ENCODE measurements at places on chromosomes 5 and 9.

DNA sequence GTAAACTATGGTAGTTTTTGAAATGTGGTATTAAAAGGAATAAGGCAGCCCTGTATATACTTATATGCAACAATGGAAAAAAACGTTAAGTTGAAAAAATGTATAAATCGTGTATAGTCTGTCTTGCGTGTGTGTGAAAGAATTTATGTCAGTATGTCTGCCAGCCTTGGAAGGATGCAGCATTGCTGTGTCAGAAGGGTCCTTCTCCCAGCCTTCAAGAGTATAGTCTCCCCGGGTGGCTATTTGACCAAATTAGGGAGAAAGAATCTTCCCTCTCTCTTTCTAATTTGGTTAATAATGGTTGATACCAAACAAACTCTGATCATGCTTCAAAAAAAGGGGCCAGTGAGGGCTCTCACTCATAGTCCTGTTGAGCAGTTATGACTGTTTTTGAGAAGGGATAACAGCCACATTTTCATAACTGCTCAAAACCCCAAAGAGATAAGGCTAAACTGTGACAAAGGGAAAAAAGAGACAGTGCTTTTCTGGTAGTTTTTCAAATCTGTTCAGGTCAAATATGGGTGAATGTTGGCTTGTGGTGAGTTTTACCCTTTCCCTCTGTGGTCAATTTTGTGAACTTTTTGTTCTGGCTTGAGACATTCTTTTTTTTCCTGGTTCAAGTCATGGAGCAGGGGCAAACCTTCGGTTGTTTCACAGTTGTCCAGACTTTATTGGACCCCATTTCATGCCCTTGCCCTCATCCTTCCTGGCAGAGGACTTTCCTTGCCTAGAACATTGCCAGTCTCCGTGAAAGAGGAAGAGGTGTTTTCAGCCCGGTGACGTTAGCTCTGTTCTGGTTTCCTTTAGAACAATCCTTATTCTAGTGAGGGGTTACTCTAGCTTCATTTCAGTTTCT lies 21.0 kb downstream of the SNX30 start:
- DNase-seq = no peak

DNA sequence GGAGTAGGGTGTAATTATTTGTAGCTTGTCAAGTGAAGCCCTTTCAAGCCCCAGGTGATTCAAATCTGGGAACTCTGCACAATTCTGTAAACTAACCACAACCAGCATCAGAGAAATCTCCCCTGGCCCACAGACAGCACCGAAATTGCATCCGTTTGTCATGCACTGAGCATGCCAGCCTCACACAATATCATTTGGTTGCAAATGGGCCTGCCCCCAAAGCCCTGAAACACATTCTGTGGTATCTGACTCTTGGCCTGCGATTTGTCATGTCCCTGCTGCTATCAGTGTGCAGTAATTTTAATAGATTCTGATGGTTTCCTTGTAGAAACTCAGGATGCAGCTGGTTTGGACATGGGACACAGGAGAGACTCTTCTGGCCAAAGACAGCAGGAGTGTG lies 35.3 kb downstream of the SNX24 start:
- DNase-seq = no peak

DNA sequence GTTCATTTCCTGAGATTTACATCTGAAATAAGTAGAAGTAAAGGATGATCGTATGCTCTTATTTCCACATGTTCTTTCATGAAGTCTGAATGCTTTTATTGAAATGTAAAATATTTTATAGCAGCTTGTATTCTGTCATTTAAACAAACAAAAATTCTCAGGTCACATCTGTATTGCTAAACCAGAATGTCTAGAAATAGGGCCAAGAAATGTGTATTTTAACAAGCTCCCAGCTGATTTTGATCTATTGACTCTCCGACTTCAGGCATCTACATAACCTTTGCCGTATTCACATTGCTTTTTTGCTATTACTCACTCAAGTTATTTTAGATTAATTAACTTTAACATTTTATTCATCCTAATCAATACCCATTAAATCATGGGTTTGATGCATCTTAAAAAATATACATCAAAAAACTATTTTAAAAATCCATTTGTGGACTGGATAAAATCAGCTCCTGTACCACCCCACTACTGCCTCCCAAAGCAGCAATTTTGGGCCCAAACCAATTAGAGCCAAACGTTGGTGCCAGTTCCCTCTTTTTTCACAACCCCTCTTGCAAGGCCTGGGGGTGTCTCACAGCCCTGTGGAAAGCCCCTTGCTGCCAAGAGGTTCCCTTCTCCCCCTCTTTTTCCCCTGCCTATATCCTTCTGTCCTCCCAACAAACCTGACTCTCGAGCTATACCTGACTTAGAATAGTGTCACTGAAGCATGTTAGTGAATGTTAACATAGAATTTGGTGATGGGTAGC lies 34.5 kb downstream of the HAVCR1 start:
- no peak for DNase-seq

DNA sequence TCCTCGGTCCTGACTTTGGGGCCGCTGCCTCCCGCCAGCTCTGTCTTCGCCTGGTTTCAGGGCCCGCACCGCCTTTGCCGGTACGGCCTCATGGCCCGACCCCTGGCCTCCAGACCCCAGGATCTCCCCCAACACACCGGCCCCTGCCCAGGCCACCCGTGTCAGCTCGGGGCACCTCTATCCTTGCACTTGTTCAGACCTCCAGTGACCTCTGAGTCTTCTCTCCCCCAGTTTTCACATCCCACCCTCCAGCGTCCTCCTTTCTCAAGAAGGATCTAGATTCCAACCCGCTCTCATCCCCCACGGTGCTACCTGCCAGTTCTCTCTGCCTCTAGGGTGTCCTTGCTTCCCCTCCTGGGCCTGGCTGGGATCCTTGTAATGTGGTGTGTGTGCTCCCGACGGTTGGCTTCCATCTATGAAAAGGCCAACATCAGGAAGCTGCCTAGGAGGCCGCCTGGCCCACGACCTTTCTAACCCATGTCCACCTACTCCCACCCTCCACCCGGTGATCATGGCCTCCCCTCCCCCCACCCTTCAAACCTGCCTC lies 61.1 kb downstream of the SPATA31C2 start:
- DNase-seq = no peak

DNA sequence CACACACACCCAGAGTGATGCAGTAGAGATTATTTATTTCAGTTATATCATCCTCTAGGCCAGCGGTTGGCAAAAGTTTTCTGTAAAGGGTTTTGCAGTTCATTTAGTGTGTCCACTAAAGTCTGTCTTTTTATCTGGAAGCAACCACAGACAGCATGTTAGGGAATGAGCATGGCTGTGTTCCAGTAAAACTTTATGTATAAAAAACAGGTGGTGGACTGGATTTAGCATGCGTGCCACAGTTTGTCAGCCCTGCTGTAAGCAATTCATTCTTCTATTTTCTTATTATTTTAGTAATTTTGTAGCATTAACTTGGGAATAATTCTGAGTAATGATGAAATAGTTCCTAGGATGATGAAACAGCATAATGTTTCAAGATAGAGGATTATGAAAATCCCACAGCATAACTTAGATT lies 51.7 kb downstream of the CCNH start:
- no peak for DNase-seq

DNA sequence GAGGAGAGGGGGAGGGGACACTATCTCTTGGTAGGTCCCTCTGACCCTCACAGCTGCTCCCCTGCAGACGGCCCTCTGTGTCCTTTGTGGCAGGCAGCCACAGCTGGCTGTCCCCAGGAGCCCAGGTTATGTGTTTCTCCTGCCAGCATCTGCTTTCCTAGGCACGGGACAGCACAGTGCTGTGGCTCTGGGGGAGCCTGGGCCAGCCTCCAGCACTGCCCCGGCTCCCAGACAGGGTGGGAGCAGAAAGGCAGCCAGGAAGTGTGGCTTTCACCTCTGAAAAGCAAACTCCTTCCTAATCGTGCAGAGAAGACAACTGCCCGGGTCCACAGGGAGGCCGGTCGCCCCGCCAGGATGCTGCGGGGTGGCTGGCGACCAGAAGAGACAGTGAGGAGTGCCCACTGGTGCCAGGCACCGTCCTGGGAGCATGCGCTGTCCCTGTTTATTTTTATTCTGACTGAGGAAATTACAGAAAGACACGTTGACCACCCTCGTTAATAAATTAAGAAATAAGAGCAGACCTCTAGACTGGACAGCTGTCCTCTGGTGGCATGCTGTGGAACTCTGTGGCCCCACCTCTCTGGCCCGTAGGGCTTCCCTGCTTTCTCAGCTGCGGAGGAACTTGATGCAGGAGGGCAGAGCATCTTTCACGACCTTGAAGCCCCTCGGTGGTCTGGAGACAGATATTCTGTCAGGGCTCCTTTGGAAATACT lies 240.3 kb downstream of the FANCC start:
- DNase-seq = no peak

- DNase-seq = no peak
These were observed 29.8 kb upstream of the RPL26L1 start for GRCh38 chr5:172929371-172929838.

DNA sequence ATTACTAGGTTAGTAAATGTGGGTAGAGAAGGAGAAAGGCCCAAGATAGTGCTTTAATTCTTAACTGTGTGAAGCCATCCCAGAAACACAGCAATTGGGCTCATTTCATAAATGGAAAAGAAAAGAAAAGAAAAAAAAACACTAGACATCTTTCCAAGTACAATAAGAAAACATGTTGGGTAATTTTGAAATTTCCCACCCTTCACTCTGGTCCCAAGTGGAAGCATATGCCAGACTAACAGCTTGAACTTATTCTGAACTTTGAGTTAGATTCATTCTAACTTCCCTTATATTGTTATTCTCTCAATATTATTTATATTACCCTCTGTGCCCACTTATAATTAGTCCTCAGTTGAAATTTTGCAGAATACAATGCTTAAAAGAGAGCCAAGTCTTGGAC lies 113.4 kb upstream of the GHR start:
- DNase-seq = no peak

GRCh38 chr9:19174127-19174912 lies 47.0 kb upstream of the PLIN2 start:
- peak; percentile 7 for DNase-seq

- no peak for DNase-seq
These were observed 13.0 kb downstream of the GLRX start for GRCh38 chr5:95809414-95809960.
